ENCODE measurements at places on chromosomes 2 and 18.

- DNase-seq, result no peak
These were observed 74.6 kb upstream of the ZNF804A start for GRCh38 chr2:184523732-184524131.

GRCh38 chr2:40168032-40168431 is 283.9 kb downstream of the SLC8A1 start:
- no peak for DNase-seq

- DNase-seq, result no peak
These were observed 182.7 kb downstream of the ETAA1 start for GRCh38 chr2:67579806-67580205.

- no peak for DNase-seq
These were observed 28.2 kb downstream of the DTNA start for GRCh38 chr18:34738175-34738894.

- DNase-seq, result no peak
These were observed 40.0 kb upstream of the PUM2 start for GRCh38 chr2:20390524-20391123.

- peak; percentile 45 for DNase-seq
These were observed 45.2 kb downstream of the ACVR1 start for GRCh38 chr2:157830696-157831570.

- no peak for DNase-seq
These were observed 248.9 kb upstream of the THUMPD2 start for GRCh38 chr2:40027968-40028367.

DNA sequence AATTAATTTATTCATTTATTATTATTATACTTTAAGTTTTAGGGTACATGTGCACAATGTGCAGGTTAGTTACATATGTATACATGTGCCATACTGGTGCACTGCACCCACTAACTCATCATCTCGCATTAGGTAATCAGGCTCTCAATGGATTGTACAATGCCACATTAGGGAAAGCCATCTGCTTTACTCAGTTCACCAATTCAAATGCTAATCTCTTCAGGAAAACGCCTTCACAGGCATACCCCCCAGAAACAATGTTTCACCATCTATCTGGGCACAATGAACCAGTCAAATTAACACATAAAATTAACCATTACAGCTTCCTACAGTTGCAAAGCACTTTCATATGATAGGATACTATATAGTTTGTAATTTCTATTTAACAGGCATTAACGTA is 84.8 kb upstream of the DNAJC10 start:
- DNase-seq, result no peak

- no peak for DNase-seq
These were observed 146.0 kb upstream of the SOX11 start for GRCh38 chr2:5546181-5546580.

DNA sequence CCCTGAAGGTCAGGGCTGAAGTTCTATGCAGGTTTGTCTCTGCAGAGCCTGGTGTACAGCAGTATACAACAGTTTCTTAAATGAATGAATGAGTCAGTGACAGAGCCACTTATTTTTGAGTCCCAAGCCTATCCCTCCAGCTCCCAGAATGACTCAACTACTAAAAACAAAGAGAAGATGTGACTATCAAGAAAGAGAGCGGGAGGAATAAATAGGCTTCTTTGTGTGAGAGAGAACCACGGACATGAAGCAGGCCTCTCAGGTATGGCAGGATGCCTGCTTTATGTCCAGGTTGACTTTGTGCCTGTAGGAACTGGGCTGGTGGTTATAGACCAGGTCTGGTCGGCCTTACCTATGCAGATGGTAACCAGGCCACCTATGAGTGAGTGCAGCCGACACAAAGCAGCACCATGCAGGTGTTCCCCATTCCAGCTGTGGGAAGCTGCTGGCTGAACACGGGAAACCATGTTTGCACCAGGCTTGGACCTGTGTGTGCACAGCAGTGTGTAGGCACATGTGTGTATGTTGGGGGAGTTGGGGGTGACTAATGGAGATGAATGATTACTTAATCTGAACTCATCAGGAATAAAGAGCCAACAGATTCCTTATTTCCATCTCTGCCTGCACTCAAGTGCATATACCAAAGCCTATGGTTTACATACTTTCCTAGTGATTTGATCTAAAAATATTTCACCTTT is 171.0 kb downstream of the OSR1 start:
- DNase-seq, result no peak

GRCh38 chr2:68341583-68341982 is 21.8 kb upstream of the CNRIP1 start:
- DNase-seq, result no peak

DNA sequence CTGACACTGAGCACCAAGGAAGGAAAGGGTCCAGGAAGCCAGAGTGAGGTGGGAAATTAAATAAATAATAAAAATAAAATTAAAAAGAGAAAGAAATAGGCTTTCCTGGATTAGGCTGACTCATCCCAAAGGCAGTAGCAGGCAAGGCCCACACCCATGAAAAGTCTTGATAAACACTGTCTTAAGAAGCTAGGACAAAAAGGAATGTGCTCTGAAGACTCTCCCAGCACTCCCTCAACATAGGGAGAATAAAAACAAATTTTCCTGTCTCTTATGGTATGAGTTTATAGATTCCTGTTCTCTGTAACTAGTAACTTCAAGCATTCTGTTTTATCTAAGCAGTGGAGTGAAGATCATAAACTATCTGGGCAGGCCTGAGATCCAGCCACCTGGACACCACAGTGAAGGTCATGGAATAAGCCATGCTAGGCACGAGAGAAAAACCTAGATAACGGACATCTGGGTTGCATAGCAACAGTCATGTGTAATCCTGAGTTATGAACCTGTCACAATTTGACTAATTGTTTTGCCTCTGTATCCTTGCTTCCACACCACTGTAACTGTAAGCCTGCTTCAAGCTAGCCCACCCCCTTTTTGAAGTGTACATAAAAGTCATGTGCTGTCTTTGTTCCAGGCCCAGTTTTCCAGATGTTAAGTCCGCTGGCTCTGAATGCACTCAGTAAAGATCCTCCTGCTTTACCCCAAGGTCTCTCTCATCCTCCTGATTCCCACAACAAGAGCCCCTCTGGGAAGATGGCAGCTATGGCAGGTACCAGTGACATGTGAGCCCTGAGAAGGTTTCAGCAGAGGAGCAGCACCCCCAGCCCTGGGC is 107.8 kb downstream of the NDUFA10 start:
- DNase-seq, result no peak

- no peak for DNase-seq
These were observed 40.8 kb downstream of the RAB10 start for GRCh38 chr2:26074676-26075075.

GRCh38 chr2:236583621-236584203 is 14.1 kb downstream of the ACKR3 start:
- DNase-seq, result no peak

DNA sequence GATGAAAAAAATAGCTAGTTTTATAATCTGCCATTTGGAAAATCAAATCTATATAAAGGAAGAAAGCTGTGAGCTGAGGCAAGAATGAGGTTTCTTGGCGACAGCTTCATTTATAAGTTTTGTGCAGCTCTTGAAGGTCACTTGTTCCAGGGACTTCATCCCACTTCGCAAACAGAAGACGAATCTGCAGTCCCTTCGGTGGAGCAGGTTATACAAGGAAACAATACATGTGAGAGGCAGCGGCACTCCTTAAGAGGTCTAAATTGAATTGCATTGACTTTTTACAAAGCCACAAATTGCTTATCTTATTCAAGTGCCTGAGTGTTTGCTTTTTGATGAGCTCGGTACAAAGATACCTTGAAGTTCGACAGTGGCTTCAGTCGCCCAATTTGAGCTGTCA is 72.2 kb downstream of the C1QL2 start:
- no peak for DNase-seq

All from HS-27A (cell line).